CD4-positive, alpha-beta T cell (primary cell): ENCODE measurements at places on chromosomes 7 and 10. TPM values are rescaled to one million over a fixed set of nuclear protein-coding genes. Genes with fewer than 3 reads are reported as not detected.

DNA sequence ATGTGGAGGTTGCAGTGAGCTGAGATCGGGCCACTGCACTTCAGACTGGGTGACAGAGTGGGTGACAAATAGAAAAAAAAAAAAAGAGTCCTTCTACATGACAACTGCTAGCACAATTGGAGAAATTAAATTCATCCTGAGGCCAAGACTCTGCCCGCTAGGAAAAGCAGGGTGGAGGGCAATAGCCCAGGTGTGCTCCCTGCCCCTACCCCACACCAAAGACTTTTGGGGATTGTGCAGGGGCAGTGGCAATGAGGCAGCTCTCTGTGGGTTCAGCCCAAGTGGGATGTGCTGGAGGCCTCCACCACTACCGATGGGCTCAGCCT lies 61.3 kb downstream of the TMEM209 start:
- no peak for DNase-seq

- no peak for DNase-seq
Observed at GRCh38 chr7:106839511-106839910, 25.6 kb upstream of the PIK3CG start.

DNA sequence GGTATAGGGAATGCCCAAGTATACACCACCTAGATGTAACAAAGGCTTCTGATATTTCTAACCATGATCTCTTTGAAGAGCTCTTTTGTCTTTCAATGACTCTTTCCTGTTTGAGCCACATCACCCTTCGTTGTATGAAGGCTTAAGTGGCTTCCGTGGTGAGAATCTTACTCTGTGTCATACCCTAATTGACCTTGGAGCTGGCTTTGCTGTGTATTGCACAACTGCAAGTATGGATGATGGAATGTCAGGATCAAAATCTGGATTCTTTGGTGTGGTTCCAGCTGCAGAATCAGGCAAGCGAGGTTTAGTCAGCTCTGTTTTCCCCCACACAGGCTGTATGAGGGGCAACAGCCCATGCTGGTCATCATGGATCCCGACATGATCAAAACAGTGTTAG lies 16.0 kb downstream of the CYP3A43 start:
- DNase-seq: no peak

The TAC1 gene
- not detected for total RNA-seq

- DNase-seq: no peak
Observed at GRCh38 chr10:90193240-90193985, 492.0 kb downstream of the KIF20B start.

DNA sequence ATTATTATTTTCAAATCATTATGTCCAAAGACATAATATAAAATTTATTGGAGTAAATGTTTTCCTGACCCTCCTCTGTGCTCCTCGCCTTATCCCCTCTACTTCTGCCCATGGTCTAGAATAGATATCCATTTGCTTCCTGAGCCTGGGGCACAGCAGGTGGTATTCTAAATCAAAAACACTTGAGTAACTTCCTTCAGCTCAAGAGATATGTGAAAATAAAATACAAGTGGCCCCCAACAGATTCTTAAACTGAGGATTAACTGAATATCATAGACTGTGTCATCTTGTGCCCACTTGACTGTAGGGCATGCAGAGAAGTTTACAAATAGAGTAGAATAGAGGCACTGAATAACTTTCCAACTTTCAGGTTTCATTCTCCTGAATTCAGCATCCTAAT lies 59.1 kb downstream of the HGF start:
- DNase-seq: no peak

DNA sequence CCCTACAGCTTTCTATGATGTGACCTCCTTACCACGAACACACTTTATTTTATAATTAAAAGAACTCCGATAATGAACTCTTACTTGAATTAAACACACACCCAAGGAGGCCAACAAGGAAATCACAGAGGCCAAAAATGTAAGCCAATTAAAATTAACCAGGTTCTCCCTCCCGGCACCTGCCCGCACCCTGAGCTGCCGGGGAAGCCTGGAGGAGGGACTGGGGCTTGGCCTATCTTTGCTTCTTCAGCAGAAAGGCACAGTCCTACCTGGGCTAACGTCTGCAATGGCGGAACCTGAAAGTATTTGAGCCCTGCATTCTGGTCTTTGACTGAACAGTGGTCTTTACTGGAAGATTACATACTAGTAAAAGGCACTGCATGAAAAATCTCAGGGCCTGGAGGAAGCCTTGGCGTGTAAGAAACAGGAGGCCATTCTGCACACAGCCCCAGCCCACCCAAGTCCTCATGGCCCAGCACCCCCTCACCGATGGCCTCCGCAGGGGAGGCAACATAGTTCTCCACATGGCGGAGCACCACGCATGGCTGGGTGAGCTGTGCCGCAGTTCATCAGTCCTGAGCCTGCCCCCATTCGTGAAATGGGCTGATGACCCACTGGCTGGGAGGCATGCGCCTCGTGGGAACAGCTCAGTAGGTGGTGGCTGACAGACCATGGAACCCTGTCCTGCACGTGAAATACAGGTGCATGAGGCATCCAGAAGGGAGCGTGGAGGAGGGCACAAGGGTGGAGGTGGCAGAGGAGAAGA lies 173.8 kb downstream of the PARD3 start:
- DNase-seq: no peak

DNA sequence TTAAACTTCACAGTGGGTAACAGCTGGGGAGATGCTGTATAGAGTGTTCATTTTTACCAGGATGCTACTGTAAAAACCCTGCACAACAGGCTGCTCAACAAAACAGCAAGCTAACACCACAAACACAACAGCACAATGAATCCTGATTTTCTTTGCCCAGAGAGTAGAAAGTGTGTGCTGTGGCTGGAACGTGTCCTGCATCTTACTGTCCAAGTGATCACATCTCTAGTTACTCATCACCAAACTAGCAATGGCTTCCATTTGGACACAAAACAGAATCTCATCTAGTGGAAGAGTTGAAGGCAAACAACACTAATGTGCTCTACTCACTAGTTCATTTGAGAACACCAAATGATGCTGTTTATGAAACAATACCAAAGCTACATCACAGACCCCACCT lies 121.2 kb downstream of the SLC25A13 start:
- no peak for DNase-seq

The AKAP9 gene
- 62.5 TPM for total RNA-seq

- DNase-seq: no peak
Observed at GRCh38 chr7:155996718-155997280, 184.5 kb upstream of the SHH start.

The SNCG gene
- not detected for total RNA-seq

DNA sequence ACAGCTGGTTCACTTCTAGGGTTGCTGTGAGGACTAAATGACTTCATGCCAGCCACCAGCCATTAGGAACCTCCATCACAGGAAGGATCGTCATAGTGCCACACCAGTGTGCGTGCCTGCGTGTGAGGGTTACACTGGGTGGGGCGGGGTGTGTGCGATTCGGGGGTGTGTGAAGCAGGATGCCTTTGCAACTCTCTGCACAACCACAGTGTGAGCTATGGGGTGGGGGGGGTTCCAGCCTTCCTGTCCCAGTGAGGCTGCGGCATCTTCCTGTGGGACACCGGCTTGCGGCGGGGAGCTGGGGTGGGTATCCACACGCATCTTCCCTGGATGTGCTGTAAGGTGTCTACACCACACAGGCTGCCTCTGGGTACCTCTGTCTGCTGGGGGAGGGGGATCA lies 6.9 kb upstream of the ELFN1 start:
- DNase-seq: no peak
